ENCODE measurements at places on chromosomes 13 and 19.

DNA sequence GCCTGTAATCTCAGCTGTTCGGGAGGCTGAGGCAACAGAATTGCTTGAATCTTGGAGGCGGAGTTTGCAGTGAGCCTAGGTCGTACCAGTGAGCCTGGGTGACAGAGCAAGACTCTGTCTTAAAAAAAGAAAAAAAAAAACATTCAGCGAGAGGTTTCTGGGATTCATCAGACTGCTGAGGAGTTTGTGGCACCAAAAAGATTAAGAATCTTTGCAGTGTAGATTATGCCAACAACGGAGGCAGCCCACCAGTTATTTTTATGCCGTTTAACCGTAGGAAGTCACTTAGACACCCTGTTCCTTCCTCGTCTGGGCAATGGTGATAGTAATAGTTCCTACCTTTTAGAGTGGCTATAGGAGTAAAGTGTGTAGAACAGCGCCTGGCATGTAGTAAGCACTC, 2.5 kb downstream of the COX6B1 start:
- no peak for DNase-seq

GRCh38 chr19:28504139-28504538, 708.8 kb downstream of the UQCRFS1 start:
- no peak for DNase-seq

- no peak for DNase-seq
Observed at GRCh38 chr13:51603716-51604115, 19.5 kb downstream of the WDFY2 start.

DNA sequence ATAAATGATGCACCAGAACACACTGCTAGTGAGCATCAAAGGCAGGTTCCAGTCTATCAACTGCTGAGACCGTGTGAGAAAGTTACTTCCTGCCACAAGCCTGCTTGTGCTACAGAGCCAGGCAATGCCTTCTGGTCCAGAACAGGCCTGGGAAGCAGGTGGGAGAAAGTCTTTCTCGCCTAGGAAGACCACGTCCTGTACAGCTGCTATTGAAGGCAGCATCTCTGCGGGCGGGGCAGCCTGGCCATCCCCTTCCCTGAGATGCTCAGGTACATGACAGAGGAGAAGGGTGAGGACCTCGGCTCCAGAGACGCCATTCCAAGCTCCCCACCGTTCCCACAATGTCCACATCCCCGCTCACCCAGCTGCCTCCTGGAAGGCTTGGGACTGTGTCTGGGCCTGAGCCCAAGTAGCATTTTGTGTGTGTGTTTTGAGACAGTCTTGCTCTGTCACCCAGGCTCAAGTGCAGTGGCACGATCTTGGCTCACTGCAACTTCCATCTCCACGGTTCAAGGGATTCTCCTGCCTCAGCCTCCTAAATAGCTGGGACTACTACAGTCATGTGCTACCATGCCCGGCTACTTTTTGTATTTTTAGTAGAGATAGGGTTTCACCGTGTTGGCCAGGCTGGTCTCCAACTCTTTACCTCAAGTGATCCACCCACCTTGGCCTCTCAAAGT, 3.4 kb downstream of the RFX1 start:
- DNase-seq = peak; percentile 64

DNA sequence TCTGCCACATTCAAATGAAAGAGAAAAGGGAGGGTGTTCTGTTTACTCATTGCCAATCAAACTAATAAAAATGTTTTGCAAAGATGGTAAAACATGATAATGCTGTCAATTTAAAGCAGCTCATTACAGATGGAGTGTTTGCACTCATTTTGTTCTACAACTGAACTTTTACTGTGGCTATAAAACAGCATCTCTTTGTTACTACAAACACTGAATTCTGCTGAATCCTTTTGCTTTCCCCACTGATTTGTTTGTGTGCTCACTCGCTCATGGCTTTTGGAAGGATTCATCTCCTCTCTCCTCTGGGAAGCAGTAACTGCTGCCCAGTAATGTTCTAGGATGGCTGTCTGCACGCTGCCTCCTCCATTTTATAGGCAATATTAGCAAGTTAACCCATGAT, 434.5 kb downstream of the PCDH9 start:
- DNase-seq = no peak

DNA sequence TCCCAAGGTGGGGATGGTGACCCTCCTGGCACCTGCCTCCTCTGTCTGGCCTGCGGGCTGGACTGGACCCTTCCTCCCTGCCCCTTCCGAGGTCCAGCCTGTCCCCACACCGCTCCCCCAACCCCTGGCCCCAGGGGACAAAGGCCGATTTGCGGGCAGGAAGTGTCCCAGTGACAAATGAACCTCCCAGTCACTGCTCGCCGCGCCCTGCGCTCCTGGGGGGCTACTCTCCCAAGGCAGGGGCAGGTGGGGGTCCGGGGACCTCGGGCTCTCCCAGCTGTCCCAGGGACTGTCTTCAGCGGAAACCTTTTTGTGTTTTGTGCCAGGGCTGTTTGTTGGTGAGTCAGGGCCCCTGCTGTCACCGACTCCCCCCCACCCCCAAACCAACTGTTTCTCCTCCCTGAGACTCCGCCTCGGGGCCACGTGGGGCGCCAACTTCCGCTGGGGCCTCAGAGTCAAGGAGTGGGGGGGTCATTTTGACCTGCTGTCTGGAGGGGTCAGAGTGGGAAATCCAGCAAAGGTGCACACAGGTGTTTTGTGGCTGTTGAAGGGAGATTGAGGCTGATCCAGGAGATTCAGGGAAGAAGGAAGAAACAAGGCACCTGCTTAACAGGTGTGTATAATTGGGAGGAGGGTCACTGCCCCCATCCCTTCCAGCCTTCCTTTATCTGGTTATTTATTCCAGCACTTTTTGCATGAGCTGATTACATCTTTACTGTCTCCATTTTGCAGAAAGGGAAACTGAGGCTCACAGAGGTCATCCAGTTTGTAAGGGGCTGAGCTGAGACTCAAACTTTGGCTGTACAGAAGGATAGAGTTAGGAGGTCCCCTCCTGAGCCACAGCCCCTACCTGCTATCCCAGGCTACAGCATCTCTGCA, 831 bp downstream of the PGPEP1 start:
- DNase-seq = peak; percentile 70

- no peak for DNase-seq
Observed at GRCh38 chr19:9937001-9937411, 691 bp upstream of the OLFM2 start.

DNA sequence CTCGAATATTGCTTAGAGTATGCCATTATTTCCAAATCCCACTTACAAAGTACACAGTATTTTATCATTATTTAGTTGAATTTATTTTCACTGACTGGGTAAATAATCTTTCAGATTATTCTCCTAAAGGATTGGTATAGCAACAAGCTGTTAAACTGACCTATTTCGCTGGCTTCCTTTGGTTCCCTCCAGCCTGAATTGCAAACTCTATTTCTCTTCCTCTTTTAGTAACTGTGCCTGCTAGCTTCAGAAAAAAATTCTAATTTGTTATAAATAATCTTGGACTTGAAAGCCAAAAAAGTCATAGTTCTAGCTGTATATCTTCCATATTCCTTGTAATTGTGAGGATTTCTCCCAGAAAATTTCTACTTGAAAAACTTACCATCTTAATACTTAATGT, 15.0 kb upstream of the CCNA1 start:
- no peak for DNase-seq

- no peak for DNase-seq
Observed at GRCh38 chr13:90713441-90714133, 633.9 kb upstream of the MIR17HG start.

- DNase-seq = no peak
Observed at GRCh38 chr13:110766671-110767430, 53.4 kb downstream of the ING1 start.

GRCh38 chr13:20177049-20177831, 15.5 kb downstream of the GJB2 start:
- no peak for DNase-seq

GRCh38 chr13:40235160-40235796, 431.2 kb downstream of the FOXO1 start:
- DNase-seq = no peak

GRCh38 chr13:43251961-43252360, 228.6 kb downstream of the DNAJC15 start:
- DNase-seq = no peak

- DNase-seq = no peak
Observed at GRCh38 chr13:28651810-28652401, 7.0 kb upstream of the POMP start.

DNA sequence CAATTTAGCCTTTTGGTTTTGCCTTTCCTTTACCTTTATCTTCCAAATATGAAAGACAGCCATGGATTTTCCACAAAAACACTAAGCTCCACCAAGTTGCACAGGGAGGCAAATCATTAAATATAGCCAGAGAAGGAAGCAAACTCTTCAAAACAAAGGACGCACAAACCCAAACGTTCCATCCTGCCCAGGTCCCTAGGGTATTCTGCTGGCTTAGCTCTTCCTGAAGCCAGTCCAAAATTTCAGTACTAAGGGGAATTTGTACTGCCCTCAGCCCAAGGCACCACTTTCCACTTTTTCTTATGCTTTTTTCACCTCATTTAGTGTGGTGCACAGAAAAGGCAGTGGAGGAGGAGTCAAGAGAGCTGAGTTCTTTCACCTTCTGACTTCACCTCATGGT, 169.9 kb downstream of the FLT1 start:
- no peak for DNase-seq

GRCh38 chr13:40341096-40341471, 325.4 kb downstream of the FOXO1 start:
- DNase-seq = no peak

- DNase-seq = no peak
Observed at GRCh38 chr13:100213576-100213975, 124.7 kb downstream of the PCCA start.

DNA sequence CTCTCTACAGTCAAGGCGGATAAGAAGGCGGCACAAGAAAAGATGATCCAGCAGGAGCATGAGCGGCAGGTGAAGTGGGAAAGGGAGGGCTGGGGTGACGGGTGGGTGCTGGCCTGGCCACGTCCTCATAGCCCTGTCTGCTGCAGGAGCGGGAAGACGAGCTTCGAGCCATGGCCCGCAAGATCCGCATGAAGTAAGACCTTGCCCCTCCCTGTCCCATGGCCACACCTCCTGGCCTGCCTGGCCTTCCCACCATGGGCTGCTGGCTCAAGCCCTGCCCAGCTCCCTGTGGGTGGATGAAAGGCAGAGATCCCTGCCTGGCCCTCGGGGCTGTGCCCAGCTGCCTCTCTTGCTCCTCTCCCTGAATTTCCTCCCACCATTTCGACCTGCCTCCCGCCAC, 7.2 kb downstream of the ZNF296 start:
- DNase-seq = no peak

DNA sequence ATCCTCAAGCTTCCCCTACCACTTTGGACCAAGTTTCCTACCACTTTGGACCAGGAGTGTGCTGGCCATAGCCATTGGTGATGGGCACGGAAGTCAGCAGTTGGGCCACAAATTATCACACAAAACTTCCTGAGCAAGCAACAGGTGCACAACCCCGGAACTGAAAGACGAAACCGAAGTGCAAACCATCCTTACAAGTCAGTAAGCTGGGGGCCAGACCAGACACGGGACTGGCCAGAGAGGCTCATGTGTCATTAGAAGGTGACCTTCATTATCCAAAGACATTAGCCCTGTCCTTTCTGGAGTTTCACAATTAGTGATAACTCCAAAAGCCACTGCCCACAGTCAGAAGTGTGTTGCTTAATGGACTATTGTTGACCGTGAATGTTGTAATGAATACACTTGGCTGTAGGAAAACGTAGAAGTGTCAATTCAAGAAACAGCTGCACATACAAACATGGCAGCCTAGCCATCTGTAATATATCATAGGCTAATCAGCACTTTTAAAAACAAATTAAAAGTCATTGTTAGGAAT, 244.1 kb upstream of the IRS2 start:
- DNase-seq = no peak

DNA sequence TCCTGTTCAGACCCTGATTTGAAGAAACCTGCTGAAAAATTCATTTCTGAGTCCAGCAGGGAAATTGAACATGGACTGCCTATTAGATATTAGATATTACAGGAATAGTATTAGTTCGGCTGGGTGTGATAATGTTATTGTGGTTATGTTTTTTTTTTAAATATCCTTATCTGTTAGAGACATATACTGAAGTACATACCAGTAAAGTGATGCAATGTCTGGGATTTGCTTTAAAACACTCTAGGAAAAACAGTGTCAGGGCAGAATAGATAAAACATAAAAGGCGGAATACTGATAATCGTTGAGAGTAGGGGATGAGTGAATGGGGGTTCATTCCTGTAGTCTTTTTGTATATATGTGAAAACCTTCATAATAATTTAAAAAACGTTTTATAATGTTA, 28.7 kb upstream of the AMER2 start:
- DNase-seq = no peak

DNA sequence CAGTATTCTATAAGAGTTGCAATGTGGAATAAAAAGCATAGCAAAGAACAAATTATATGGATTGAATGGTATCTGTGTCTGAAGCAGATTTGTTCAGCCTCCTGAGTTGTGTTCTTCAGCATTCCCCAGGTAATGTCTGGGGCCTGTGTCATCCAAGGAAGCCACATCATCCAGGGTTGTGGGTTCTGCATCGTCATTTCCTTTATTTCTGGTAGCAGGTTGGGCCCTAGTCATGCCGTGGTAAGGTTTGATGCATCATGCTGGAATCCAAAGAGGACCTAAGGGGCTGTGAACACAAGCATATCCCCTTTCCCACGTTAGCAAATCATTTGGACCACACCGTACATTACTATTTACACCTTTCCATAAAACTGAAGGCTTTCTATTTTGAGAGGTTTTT, 131.0 kb upstream of the ZNF91 start:
- DNase-seq = no peak
